ENCODE measurements at places on chromosomes 11 and 22.

DNA sequence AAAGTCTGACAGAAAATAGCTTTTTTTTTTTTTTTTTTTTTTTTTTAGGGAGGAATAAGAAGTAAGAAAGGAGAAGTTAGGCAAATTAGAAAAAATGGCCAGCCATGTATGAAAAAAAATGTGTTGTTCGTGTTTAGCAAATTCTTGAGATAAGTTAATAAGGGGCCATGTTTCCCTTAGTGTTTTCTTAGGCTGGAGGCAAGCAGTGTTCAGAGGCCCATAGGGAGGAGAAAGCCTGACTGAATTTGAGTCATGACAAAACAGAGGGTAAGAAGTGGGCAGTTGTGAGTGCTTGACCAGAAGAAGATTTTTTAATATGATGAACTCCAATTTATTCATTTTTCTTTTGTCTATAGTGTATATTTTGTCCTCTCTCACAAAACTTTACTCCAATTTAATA lies 766.4 kb downstream of the FAM181B start:
- DNase-seq: no peak

DNA sequence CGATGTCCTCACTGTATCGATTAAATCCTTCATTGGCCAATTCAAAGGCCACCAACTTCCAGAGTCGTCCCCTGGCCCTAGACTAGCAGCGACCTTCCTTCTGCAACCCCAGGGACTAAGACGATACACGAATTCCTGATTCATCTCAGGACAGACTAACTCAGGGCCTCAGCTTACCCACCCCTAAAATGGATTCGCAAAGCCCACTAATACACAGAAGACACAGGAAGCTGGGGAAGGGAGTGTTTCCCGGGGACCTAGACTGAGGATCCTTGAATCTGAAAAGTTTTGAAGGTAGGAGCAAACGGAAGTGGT lies 509 bp downstream of the LAMTOR1 start:
- no peak for DNase-seq

GRCh38 chr22:22408731-22409696 lies 99.5 kb downstream of the ZNF280B start:
- DNase-seq: no peak

- DNase-seq: peak; percentile 41
These were observed 43.8 kb downstream of the KCNQ1OT1 start for GRCh38 chr11:2655834-2656622.

GRCh38 chr11:82883853-82884252 lies 16.4 kb downstream of the PRCP start:
- no peak for DNase-seq

DNA sequence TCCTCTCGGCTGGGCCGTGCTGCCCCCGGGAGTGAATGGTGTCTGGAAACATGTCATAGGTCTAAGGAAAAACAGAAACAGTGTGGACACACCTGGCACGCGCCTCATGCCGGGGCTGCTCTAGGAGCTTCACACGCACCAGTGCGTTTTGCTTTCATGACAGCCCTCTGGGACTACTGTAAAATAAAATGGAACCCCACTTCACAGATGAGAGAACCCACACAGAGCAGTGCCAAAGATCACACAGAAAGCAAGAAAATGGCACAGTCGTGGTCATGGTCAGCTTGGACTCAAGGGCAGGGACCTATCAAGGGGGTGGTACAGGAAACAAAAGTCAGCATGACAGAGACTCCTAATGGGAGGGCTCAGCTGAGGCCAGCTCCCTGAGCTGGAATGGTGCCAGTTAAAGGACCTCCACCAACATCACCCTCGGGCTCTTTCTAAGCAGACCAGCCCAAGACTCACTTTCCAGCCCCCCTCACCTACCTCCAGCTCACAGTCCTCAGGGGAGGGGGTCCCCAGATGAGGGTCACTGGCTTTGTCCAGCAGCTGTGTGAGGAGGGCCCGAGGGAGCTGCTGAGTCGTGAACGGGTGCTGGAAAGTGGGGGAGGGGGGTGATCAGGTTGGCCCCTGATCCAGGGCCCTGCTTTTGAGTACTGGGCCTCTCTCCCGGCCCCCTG lies 3.3 kb downstream of the MAP4K2 start:
- DNase-seq: no peak

DNA sequence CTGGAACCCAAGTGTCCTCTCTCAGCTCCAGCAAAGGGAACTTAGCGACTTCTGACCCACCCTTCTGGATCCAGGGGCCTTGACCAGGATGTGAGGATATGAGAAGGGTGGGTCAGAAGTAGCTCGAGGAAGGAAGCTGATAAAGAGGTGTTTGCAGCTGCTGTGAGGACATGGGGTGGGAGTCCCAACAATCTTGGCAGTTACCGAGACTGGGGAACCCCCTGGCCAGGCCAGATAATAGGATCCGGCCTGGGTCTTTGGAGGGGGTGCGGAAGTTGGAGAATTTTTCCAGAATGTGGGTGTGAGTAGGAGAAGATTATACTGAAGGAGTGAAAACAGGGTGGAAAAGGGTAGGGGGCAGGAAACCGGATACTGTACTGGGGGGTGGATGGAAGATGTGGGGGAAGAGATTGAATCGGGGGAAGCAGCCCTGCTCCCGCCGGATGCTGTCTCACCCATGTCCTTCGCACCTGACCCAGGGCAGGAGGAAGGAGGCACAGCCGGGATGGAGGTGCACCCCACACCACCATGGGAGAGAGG lies 2.8 kb upstream of the MCAM start:
- no peak for DNase-seq

- DNase-seq: no peak
These were observed 257.4 kb upstream of the UBASH3B start for GRCh38 chr11:122398167-122398566.

DNA sequence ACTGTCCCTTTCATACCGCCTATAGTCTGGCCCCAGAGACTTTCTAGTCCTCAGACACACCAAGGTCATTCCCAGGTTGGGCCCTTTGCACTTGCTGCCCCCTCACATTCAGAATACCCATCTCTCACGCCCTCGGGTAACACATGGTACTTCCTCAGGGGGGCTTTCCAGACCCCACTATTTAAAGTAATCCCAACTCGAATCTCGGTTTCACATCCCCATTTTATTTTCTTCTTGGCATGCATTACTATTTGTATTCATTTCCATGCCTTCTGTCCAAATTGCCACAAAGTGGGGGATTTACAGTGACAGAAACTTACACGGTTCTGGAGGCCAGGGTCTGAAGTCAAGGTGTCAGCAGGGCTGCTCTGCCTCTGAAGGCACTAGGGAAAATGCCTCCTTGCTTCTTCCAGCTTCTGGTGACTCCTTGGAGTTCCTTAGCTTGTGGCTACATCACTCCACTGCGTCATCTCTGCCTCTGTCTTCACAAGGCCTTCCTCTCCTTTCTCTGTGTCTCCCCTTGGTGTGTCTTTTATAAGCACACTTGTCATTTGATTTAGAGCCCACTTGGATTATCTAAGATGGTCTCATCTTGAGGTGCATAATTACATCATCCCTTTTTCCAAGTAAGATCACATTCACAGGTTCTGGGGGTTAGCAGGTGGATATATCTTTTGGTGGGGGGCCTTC lies 15.1 kb downstream of the RCN1 start:
- DNase-seq: no peak

DNA sequence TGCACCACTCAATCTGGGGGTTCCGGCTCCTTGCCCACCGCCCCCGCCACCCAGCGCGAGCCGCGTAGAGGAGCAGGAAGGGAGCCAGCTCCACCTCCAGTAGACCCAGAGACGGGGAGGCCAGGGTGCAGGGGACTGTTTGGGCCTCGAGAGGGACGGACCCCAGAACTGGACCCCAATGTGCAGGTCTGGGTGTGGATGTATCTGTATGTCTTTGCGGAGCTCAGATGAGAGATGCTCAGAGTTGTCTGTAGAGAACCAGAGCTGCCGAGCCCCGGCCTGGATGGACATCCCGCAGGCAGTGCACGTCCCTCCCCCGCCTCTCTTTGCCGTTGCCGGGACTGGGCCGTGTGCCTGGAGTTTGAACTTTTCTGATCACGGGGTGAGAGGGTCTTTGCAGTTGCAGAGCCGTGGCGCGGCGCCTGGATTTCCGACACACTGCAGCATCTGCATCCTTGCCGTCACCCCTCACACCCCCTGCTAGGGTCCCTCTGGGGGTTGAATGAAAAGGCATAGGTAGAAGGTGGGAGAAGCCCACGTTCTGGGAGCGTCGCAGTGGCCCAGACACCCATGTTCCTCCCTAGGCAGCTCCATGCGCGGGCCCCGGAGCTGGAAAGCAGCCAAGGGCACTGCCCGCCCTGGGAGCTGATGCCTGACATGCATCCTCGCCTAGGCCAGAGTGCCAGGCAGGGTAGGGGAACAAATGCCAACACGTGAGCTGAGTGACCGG lies 105.2 kb downstream of the KCNQ1 start:
- DNase-seq: no peak

DNA sequence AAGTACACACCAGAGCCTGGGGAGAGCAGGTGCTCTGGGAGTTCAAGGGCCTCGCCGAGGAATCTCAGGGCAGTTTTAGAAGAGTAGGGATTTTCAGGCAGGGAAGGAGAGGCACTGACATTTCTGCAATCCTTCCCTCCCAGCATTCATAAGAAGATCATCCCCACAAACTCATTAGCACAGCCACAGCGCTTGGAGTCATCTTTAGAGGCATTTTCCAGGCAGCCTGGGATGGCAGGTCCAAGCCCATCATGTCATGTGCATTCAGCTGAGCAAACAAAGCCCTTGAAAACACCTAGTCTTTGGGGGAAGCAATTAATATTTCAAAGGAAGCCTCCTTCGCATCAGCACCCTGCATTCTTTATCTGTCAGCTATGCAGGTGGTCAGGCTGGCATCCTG lies 43.8 kb downstream of the MAP6 start:
- no peak for DNase-seq

DNA sequence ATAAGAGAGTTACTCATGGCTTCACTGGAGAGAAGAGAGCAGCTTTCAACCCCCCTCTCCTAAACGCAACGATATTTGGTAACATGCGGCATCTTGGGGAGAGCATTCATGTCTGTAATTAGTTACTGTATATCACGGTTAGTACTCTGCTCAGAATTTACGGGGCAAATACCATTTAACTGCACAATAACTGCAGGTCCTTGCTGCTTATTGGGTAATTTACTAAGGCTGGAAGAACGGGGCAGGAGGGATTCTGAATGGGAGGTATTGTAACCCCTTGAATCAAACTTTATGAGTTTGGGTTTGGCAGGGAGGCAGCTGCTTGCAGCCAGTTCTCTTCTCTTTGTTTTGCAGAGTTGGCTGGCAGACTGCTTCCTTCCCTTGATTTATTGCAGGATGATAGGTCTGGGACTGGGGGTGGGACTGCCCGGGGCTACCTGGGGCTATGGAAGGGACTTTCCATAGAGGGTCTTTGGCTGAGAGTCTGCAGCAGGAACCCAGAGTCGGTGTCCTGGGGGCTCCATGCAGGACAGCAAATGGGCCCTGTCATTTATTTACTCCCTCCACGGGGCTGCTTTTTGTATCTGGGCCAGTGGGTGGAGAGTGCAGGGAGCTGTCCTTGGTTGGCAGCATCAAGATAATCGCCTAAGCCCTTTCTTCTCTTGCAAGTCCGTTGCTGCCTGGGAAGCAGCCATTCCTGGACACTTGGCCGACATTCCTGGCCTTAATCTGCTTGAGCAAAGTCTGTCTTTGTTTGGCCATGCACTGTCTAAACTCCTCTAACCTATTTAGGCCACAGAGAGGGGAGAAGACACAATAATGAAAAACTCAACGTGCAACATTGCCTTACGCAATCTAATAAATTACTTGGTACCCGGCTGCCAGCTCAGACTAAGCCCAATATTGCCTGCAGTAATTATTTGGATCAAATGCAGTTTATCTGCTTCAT lies 188.9 kb downstream of the ST3GAL4 start:
- DNase-seq: peak; percentile 1

- DNase-seq: no peak
These were observed 948.2 kb downstream of the NTM start for GRCh38 chr11:132318421-132319157.

DNA sequence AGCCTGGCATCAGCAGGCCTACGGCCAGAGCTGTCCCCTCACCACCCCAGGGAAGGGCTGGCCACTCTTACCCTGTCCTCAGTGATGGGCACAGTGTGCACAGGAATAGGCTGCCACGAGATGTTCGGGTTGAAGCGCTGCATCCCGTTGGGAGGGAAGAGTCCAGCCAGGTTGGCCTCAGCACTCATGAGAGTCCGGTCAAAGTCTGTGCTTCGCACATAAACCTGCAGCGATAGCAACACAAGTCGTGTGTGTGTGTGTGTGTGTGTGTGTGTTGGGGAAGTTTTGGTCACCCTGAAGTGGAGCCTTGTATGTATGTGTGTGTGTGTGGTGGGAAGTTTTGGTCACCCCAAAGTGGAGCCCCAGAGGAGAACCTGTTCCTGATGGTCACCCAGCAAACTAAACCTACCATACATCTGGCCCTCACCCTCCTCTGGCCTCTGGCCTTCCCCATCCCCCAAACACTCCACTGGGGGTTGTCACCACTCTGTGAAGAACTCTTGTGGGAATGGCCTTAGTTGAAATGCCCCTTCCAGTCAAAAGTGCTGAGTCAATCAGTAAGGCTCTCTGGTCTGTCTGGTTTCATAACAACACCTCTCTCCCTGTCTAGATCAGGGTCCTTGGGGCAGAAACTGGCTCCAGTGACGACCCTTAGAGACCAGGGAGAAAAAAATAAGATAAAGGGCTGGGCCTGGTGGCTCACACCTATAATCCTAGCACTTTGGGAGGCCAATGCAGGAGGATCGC lies 2.8 kb downstream of the ACP2 start:
- no peak for DNase-seq

Measured in KBM-7 (cell line).